ENCODE measurements at places on chromosomes 1 and 21.

- no peak overlapping the region for H3K4me3 ChIP-seq
- H3K27me3 ChIP-seq, result peaks cover 8% of the 10 kb centered on the region
- peaks cover 3% of the 10 kb centered on the region for H3K36me3 ChIP-seq
- no peak overlapping the region for H3K27ac ChIP-seq
Measured at GRCh38 chr1:51170342-51170741, 65.7 kb upstream of the RNF11 start.

- H3K27ac ChIP-seq, result peak within 1 kb of the TSS; percentile 65
- no peak for DNase-seq
- H3K36me3 ChIP-seq, result no peaks in the 10 kb centered on the region
- peak within 1 kb of the TSS; percentile 65 for H3K4me3 ChIP-seq
Measured at GRCh38 chr1:156368889-156369684, at the start of gene RHBG. Gene RHBG (plus strand): TSS chr1:156369211. CDS start chr1:156369250, 39 bp downstream.

- H3K36me3 ChIP-seq, result no peaks in the 10 kb centered on the region
- no peak for DNase-seq
- no peaks in the 10 kb centered on the region for H3K4me1 ChIP-seq
- no peak overlapping the region for H3K27ac ChIP-seq
- no peak overlapping the region for H3K4me3 ChIP-seq
- H3K27me3 ChIP-seq, result no peaks in the 10 kb centered on the region
Measured at GRCh38 chr1:222263791-222264190, 284.1 kb downstream of the HHIPL2 start.

GRCh38 chr1:41359211-41360073 lies 1.8 kb upstream of the FOXO6 start:
- no peaks in the 10 kb centered on the region for H3K36me3 ChIP-seq
- H3K27ac ChIP-seq, result peak overlapping the region; percentile 95
- peaks cover 22% of the 10 kb centered on the region for H3K27me3 ChIP-seq
- peaks cover 26% of the 10 kb centered on the region for H3K4me1 ChIP-seq
- H3K4me3 ChIP-seq, result peak overlapping the region; percentile 64
- DNase-seq, result no peak

GRCh38 chr1:118827636-118828035 lies 160.5 kb downstream of the TBX15 start:
- H3K36me3 ChIP-seq, result no peaks in the 10 kb centered on the region
- peaks cover 2% of the 10 kb centered on the region for H3K27me3 ChIP-seq
- no peak overlapping the region for H3K27ac ChIP-seq
- no peaks in the 10 kb centered on the region for H3K4me1 ChIP-seq
- H3K4me3 ChIP-seq, result no peak overlapping the region

DNA sequence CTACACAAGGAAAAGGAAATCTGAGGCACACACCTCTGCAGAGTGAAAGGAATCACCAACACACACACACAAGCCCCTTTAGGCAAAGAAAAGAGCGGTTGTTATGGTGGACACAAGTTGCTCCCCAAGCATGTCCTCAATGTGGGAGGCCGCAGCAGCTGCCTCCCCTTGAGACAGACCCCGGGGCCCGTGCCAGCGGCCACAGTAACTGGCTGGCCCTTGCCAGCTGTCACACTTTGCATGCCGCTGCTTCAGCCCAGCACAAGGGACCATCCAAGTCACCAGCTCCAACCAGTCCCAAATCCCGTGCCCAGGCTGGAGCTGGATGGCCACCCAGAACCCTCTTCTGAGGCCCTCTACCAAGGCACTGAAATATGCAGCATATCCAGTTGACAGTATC lies 2.9 kb upstream of the OLIG1 start:
- no peaks in the 10 kb centered on the region for H3K36me3 ChIP-seq
- H3K27ac ChIP-seq, result no peak overlapping the region
- peaks cover 2% of the 10 kb centered on the region for H3K4me1 ChIP-seq
- no peak for DNase-seq

DNA sequence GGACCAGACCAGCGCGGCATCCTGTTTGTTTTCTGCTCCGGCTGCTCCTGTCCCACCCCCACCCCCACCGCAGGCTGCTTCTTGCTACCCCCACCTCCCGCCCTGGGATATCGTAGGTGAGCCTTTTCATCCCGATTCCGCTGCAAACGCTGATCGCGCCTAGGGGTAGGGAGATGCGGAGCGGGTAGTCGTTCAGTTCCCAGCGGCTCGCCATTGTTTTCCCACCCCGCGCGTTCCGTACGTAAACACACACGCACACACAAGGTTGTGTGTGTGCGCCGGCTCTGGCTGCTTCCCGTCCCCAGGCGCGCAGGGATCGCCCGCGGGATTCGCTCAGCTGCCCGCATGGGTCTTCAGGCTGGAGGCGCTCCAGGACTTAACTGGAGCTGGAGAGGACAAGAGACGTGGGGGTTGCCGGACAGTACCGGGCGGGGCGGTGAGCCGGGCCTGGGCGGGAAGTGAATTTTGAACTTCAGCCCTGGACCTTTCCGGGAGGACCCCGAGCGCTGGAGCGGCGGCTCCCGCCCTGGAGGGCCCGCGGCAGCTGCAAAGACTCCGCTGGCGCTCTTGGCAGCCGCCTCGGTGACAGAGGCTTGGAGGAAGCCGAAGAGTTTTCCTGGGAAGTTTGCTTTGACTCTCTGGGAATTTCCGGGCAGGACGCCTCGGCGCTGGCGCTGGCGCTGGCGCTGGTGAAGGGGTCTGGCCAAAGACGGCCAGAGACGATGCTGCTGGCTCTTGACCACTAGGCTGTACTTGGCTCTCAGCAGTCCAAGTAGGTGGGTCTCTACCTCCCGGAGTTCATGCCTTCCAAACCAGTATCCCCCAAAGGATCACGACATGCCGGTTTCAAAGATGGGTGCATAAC lies 1.6 kb downstream of the SOX13 start:
- H3K4me3 ChIP-seq, result peak overlapping the region; percentile 85
- H3K27ac ChIP-seq, result no peak overlapping the region
- H3K36me3 ChIP-seq, result no peaks in the 10 kb centered on the region
- H3K27me3 ChIP-seq, result peaks cover 54% of the 10 kb centered on the region

DNA sequence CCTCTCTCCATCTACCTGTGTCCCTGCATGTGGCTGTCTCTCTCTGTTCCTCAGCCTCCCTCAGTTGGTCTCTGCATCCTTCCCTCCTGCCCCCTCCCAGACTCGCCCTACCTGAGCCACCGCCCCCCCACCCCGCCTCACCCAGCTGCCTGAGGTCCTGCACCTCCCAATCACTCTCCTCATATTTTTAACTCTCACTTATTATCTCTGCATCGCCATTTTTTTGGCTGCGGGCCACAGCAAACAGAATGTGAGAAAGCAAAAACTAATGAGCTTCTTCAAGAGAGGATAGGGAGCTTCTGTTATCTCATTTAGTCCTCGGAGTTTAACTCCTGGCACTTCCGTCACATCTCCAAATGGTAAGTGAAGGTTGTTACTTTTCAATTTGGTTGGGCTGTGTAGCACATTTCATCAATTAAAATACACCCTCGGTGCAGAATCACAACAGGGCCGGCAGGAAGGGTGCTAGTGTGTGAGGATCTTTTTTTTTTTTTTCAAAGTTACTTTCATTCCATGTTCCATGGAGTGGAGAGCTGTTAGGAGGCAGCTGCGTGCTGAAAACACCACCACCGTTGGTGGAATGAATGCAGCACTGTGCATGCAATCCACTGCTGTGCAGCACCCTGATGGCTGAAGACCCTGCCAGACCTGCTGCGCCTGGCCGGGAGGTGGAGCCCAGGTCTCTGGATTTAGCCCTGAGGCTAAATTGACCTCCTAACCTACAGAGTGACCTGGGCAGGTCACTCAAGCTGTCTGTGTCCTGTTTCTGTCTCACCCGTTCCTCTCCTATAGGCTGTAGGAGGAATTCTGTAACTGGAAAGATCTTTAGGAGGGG lies 157.2 kb upstream of the NFIA start:
- DNase-seq, result no peak
- no peak overlapping the region for H3K27ac ChIP-seq
- H3K4me1 ChIP-seq, result no peaks in the 10 kb centered on the region

Measured in naive thymus-derived CD8-positive, alpha-beta T cell (primary cell).